ENCODE measurements at places on chromosomes 11 and 22.
A peak's percentile ranks its signal among the peaks of the same experiment; 100 is the strongest.

DNA sequence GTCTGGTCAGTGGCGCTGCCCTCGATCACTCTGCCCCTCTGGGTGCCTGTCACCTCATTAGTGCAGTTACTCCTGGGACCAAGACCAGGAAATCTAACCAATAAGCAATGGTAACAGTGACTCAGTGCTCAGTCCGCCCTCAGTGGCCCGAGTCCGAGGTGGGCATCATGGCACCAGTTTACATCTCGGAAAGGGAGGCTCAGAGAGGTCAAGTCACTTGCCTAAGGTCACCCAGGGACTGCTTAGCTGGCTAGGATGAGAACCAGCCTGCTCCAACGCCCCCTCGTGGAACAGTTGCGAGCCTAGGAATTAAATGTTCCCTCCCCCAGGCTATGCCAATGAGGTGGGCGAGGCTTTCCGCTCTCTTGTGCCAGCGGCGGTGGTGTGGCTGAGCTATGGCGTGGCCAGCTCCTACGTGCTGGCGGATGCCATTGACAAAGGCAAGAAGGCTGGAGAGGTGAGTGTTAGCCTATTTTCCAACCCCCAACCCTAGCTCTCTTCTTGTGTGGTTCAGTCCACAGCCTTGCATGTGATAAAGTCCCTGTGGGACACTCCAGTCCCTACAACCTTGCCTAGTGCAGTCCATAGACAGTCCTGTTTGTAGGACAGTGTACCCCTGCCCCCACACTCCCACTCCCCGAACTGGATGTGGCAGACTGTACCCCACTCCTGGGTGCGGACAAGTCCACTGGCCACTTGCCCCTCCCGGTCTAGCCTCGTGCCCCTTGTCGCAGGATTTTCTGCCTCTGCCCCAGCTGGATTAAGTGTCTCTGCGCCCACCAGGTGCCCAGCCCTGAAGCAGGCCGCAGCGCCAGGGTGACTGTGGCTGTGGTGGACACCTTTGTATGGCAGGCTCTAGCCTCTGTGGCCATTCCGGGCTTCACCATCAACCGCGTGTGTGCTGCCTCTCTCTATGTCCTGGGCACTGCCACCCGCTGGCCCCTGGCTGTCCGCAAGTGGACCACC is 1.1 kb downstream of the MTFP1 start:
- peak; percentile 89 for DNase-seq

- DNase-seq, result no peak
These were observed 11.1 kb upstream of the SUSD2 start for GRCh38 chr22:24170188-24170587.

DNA sequence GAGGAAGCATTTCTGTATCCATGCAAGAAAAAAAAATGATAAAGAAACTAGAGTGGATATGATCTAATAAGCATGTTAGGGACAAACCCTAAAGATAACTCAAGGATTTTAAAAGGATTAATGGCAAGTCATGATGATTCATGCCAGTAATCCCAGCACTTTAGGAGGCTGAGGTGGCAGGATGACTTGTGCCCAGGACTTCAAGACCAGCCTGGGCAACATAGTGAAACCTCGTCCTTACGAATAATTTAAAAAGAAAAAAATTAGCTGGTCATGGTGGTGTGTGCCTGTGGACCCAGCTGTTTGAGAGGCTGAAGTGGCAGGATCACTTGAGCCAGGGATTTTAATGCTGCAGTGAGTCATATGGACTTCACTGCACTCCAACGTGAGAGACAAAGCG is 145.5 kb upstream of the BLID start:
- DNase-seq, result peak; percentile 57

DNA sequence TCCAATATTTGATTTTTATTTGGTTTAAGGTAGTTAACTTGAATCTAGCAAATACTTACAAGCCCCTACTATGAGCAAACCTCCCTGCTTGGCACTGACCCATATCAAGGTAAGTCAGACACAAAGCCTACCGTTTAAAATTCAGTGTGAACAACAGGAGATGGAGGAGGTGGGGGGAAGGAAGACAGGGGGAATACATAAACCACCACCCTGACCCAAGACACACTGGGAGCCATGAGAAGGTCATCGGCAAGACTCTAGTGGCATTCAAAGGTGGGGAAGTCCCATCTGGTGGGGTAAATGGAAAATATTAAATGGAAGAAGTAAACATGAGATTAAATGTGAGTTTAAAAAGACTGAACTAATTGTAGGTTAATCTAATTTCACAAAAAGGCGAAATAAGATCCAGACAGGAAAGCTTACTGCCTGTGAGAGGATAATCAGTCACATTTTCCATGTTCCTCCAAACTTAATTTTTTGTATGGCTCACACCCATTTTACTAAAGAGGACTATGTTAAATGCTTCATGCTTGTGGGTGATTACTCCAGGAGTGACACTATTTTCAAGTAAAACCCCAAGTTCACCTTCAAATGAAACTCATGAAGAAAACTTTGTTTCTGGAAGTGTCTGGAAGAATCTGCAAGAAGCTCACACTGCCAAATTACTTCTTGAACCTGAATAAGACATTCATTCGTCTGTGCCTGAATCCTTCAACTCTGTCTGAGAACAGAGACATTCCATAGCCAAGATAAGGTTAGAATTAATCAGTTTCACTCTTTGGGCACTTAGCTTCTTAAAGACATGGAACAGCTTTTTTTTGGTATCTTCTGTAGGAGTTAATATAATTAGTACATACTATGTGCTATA is 51.7 kb downstream of the PITPNB start:
- DNase-seq, result no peak

DNA sequence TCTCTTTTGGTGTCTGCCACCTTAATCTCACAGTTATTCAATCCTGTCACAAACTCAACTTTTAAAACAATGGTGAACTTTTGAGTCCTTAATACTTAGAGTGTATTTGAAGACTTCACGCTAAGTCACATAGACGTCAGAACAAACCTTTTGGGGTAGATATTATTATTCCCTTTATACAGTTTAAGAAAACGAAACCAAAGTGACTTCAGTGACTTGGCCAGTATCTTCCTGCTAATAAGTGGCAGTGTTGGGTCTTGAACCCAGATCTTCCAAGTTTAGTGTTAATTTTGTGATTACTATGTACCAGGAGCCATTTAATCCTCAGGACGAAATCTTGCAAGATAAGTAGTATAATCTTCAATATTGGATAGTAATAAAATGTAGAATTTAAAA is 691 bp downstream of the CEP295 start:
- DNase-seq, result no peak

- peak; percentile 92 for DNase-seq
These were observed 3.6 kb downstream of the AHNAK start for GRCh38 chr11:62542750-62543567.

DNA sequence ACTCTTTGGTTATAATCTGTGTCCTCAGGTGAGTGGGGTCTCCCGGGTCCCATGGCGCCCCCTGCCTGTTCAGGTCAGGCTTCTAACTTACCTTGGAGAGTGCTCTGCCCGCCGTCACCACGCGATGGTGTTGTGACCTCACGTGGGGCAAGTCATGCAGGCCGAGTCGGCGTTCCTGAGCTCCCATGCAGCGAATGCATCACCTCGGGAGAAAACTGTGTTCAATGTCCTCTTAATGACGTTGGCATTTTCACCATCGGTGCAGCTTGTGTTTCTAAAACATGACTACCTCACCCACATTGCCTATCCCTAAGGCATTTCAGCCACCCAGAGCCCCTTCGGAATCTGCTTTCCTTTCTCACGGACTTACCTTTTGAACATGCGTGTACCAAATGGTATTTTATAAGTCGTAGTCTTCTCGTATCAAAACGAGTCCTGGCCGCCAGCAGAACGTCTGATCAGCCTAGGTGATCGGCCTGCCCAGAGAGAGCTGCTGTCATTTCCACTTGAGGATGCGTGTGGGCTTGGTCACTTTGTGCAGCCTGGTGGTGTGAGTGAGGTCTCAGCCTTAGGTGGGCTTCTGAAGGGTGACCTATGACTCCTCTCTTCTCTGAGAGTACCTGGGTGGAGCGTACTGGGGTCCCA is 64.8 kb downstream of the TBC1D22A start:
- DNase-seq, result no peak

DNA sequence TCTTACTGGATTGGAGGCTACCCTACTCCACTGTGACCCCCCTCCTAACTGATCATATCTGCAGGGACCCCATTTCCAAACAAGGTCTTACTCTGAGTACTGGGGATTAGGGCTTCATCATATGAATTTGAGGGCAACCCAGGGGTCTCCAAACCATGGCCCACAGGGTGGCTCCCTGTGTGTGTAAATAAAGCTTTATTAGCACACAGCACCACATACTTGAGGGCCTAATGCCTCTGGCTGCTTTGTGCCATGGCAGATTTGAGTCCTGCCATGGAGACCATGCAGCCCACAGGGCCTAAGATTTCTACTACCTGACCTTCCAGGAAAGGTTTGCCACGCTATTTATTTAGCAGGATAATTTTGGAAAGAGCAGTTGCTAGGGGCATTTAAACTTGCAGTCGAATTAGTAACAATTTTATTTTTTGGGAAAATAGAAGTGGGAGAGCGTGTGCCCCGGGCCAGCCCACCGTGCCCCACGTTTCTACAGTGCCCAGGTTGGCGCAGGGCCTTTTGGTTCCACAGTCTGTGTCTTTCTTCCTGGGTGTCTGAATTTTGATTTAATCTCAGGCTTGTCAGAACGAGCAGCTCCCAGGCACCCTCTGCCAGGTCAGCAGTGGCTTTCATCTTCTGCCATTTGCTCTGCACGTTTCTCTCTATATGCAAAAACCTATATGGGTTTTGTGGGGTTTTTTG is 92.3 kb downstream of the KCNQ1 start:
- no peak for DNase-seq

DNA sequence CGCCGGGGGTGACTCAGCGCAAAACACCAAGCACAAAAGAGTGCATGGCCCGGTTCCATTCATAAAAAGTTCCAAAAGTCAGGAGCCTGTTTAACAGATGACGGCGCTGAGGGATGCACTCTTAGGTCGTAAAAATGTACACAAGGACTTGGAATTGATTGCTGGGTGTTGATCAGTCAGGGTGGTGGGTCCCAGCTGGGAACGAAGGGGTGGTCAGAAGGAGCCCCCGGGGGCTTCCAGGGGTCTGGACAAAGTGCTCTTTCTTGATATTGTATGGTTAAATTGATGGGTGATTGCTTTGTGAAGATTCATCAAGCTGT is 20.7 kb downstream of the IFITM10 start:
- DNase-seq, result peak; percentile 6

- peak; percentile 85 for DNase-seq
These were observed 120.1 kb upstream of the OR9Q1 start for GRCh38 chr11:57903441-57904123.

- no peak for DNase-seq
These were observed 20.0 kb upstream of the TUB start for GRCh38 chr11:8060801-8061554.

DNA sequence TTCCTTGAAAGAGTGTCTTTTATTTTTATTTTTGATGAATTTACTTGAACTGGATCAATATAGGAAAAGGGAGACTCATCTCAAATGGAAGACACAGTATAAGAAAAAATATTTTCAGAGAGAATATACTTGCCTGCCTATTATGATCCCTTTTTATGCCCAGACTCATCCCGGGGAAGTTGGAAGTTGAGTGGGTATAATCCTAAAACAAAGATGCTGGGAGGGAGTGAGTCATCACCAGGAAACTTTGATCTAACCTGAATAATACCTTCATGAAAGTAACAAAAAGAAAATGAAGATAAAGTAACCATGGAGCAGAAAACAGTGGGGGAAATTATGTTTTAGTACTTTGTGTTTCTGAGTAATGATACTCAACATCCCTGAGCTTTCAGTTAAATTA is 1514.0 kb downstream of the FAM181B start:
- DNase-seq, result no peak

DNA sequence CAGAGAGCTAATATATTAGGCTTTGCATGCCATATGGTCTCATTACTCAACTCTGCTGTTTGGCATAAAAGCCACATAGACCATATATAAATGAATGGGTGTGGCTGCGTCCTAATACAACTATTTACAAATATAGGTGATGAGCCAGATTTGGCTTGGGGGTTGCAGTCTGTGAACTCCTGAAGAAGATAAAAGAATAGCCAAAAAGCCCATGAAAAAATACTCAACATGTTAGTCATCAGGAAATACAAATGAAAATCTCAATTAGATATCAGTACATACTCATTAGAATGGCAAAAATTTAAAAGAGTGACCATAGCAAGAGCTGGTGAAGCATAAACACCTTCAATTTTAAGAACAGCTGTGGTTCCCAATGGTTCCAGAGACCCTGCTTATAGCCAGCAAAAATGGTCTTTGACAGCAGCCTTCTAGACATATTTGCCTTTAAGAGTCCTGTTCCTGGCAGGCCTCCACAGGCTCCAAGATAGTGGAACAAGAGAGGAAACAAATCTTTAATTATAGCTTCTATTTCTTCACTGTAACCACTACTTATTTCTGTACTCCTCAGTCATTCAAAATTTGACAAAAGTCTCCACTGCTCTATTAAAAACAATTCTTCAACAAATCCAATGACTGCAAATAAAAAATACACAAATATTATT is 16.1 kb downstream of the C2CD3 start:
- peak; percentile 98 for DNase-seq

- DNase-seq, result no peak
These were observed 150.2 kb upstream of the B3GAT1 start for GRCh38 chr11:134562196-134562595.

GRCh38 chr11:17387254-17387653 is 1.2 kb downstream of the KCNJ11 start:
- DNase-seq, result no peak

DNA sequence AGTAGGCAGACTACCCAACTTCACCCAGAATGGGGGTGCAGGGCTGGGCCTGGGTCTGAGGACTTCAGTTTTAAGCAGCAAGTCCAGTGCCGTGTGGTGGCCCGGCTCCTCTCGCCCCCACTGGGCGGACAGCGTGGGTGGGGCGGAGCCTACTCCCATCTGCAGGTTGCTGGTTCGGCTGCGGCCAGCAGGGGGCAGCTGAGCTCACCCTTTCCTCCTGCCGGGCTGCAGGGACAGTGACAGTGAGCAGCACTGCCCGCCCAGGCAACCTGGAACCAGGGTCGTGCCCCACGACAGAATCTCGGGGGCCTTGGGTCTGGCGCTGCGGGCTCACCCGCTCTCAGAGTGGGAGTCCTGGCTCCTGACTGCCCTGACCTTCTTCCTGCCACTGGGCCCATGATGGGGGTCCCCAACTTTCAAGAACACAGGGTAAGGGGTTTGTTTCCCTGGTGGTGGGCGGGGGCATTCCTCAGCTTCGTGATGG is 6.2 kb upstream of the NEAT1 start:
- peak; percentile 93 for DNase-seq

DNA sequence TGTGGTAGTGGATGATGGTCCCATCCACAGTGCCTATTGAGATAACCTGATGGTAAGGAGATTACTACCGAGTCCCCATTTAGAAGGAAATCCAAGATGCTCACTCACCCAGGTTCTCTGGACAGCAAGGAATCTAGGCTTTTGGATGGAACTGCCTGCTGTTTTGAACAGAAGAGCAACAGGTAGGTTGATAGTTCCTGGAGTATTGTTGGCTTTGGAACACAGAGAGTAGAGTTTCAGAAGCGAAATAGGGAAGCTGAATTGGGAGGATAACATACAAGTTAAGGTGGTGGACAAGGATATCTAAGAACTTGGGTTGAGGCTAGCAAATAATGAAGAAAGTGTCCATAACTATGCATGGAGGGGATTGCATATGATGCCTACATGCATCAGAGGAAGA is 27.6 kb downstream of the SLC22A6 start:
- DNase-seq, result no peak
